Stimulated activated CD8-positive, alpha-beta memory T cell treated with anti-CD3 and anti-CD28 coated beads, Interleukin-7, amount 100 ng/mL, for 1 hour (primary cell): ENCODE measurements at places on chromosomes 6 and 20.

DNA sequence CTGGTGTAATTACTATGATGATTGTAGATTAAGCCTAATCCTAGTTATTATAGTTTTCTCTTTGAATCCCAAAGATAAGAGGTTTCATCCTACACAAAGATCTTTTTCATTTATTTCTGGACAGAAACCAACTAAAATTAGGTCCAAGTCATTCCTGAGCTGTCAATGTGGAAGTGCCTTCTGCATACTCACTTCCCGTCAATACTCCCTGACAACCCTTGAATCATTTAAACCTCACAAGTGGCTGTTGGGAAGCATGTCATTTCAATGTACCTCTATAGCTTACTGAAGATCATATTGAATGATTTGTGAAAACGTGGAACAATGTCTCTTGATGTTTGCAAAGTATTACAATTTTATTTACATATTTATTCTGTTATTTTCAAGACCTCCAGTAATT lies 274.1 kb downstream of the HACE1 start:
- DNase-seq: no peak

GRCh38 chr6:27076116-27076515 lies 171.4 kb upstream of the PRSS16 start:
- no peak for DNase-seq

GRCh38 chr20:61439251-61439650 lies 187.2 kb downstream of the CDH4 start:
- no peak for DNase-seq

- no peak for DNase-seq
These were observed 9.3 kb upstream of the NNAT start for GRCh38 chr20:37511610-37512275.

GRCh38 chr6:9504191-9504590 lies 910.7 kb downstream of the TFAP2A start:
- no peak for DNase-seq
